Thoracic aorta (tissue), 2 donors: ENCODE measurements at places on chromosomes 5 and 9. TPM values are rescaled to one million over a fixed set of nuclear protein-coding genes. Genes with fewer than 3 reads are reported as not detected.

The CCL27 gene
- not detected for total RNA-seq

DNA sequence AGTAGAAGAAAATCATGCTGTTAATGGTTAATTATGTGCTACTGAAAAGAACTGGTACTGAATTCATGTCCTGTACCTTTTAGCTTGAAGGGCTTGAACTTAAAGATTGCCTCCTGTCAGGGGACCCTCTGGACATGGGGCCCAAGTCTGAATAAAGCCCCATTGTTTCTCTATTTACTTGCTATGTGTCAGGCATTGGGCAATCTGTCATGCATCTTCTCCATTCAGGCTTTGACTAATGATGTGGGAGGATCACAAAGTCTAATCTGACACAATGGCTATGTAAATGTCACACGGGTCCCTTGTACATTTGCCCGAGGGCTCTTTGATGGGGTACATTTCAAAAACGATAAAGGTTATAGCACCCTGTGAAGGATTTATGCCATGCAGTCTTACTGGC lies 64.0 kb upstream of the TUSC1 start:
- H3K4me1 ChIP-seq: no peaks in the 10 kb centered on the region
- H3K4me3 ChIP-seq: no peak overlapping the region
- H3K27me3 ChIP-seq: no peaks in the 10 kb centered on the region
- no peak for DNase-seq
- no peaks in the 10 kb centered on the region for H3K36me3 ChIP-seq

The CEP78 gene
- total RNA-seq: 10.4 TPM

DNA sequence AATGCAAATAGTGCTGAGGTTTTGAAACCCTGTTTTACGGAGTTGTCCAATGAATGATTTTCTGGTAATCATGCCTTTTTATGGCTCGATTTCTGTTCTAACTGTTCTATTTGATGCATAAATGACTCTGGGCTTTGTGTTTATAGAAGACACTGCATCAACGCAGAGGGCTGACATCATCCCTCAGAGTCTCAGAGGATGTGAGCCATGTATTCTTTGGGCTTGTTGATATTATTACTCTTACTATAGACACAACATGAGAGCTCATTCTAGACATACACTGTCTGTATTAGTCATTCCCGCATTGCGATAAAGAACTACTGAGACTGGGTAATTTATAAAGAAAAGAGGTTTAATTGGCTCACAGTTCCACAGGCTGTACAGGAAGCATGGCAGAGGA lies 31.6 kb downstream of the CDH6 start:
- H3K4me3 ChIP-seq: no peak overlapping the region
- H3K27ac ChIP-seq: no peak overlapping the region
- no peaks in the 10 kb centered on the region for H3K4me1 ChIP-seq
- DNase-seq: no peak
- no peaks in the 10 kb centered on the region for H3K27me3 ChIP-seq

The MPDZ gene
- total RNA-seq: 61.2 TPM

DNA sequence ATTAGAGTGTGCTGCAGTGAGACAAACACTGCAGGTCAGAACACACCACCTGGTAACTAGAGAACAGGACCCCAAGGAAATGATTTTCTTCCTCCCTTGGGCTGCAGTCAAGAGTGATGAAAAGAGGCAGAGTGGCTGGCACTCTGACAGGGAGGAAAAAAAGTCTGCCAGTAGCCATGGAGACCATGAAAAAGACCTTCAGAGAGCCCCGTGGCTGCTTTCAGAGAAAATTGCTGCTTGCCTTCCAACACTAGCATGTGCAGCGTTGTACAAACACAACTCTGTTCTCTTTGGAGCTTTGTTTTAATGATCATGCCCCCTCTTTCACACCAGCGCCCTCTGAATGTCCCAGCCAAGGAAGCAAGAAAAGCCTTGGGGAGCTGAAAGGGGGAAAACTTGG lies 68.8 kb downstream of the ANKRD55 start:
- H3K36me3 ChIP-seq: no peaks in the 10 kb centered on the region
- H3K4me1 ChIP-seq: peaks cover 3% of the 10 kb centered on the region
- no peak for DNase-seq
- H3K4me3 ChIP-seq: no peak overlapping the region

GRCh38 chr9:73596321-73596720 lies 444.7 kb downstream of the ANXA1 start:
- DNase-seq: no peak
- H3K36me3 ChIP-seq: no peaks in the 10 kb centered on the region
- H3K27ac ChIP-seq: no peak overlapping the region
- no peaks in the 10 kb centered on the region for H3K27me3 ChIP-seq

The IRX2 gene
- total RNA-seq: 0.28 TPM

GRCh38 chr5:179301376-179301775 lies 43.9 kb downstream of the ADAMTS2 start:
- H3K4me3 ChIP-seq: no peak overlapping the region
- H3K27me3 ChIP-seq: no peaks in the 10 kb centered on the region
- no peak overlapping the region for H3K27ac ChIP-seq
- DNase-seq: no peak

DNA sequence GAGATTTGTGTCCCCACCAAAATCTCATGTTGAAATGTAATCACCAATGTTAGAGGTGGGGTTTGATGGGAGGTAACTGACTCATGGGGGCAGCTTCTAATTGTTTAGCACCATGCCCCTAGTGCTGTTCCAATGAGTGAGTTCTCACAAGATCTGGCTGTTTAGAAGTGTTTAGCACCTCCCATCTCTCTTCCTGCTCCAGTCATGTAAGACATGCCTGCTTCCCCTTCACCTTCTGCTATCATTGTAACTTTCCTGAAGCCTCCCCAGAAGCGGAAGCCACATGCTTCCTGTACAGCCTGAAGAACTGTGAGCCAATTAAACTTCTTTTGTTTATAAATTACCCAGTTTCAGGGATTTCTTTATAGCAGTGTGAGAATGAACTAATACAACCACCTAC lies 170.5 kb downstream of the NDUFS4 start:
- no peak overlapping the region for H3K4me3 ChIP-seq
- no peaks in the 10 kb centered on the region for H3K36me3 ChIP-seq
- H3K27ac ChIP-seq: no peak overlapping the region
- no peak for DNase-seq

DNA sequence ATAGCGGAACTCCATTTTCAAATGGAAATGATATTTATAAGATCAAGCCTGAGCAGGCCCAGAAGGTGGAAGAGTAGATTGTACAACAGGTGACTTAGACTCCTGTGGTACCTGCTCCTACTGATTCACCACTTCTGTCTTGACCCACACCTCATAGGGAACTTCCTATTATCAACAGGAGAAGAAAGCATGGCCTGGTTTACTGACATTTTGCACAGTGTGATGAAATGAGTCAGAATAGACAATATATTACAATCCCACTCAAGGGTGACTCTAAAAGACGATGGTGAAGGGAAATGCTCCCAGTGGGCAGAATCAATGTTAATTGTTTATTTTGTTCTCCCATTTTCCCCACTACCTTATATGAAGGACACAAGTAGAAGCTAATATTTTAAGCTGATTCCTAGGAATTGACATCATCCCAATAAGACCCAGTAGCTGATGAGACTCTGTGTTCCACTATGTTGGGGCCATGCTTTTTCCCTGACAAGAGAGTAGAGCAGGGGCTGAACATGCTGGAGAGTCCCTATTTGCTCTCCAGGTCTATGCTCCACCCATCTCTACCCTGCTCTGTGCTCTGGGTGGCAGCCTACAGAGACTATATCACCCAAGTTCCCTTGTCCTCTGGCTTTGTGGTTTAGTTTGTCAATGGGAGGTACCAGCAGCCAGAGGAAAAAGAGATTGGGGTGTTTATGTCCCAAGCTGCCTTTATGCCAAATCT lies 163.4 kb upstream of the FSTL4 start:
- H3K4me3 ChIP-seq: no peak overlapping the region
- no peak overlapping the region for H3K27ac ChIP-seq
- H3K27me3 ChIP-seq: no peaks in the 10 kb centered on the region
- H3K4me1 ChIP-seq: no peaks in the 10 kb centered on the region

- no peaks in the 10 kb centered on the region for H3K27me3 ChIP-seq
- DNase-seq: no peak
- H3K27ac ChIP-seq: no peak overlapping the region
- no peaks in the 10 kb centered on the region for H3K36me3 ChIP-seq
- no peaks in the 10 kb centered on the region for H3K4me1 ChIP-seq
- no peak overlapping the region for H3K4me3 ChIP-seq
Observed at GRCh38 chr9:121398374-121398773, 28.3 kb upstream of the STOM start.

The C9orf40 gene
- 4.5 TPM for total RNA-seq

GRCh38 chr5:53779541-53779981 lies 219.1 kb downstream of the NDUFS4 start:
- no peaks in the 10 kb centered on the region for H3K27me3 ChIP-seq
- H3K27ac ChIP-seq: no peak overlapping the region
- no peaks in the 10 kb centered on the region for H3K36me3 ChIP-seq
- DNase-seq: no peak
- H3K4me3 ChIP-seq: no peak overlapping the region
- no peaks in the 10 kb centered on the region for H3K4me1 ChIP-seq

The ZNF474 gene
- total RNA-seq: 0.92 TPM

DNA sequence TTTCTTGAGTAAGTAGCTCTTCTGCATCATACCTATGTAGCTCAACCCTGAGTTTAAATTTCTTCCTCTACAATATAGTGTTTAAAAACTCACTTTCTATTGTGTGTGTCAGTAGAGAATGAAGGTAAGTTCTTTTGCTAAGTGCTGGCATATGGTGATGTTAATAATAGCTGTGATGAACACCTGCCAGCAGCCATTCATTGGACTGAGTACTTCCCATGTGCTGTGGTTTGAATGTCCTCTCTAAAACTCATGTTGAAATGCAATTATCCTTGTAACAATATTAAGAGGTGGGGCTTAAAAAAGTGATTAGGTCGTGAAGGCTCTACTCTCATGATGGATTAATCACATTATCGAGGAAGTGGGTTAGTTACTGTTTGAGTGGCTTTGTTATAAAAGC lies 645.2 kb upstream of the RGMB start:
- no peaks in the 10 kb centered on the region for H3K36me3 ChIP-seq
- no peaks in the 10 kb centered on the region for H3K4me1 ChIP-seq
- H3K27me3 ChIP-seq: no peaks in the 10 kb centered on the region
- no peak overlapping the region for H3K27ac ChIP-seq

- no peak overlapping the region for H3K27ac ChIP-seq
- H3K27me3 ChIP-seq: no peaks in the 10 kb centered on the region
- no peaks in the 10 kb centered on the region for H3K4me1 ChIP-seq
- H3K4me3 ChIP-seq: no peak overlapping the region
- DNase-seq: no peak
- no peaks in the 10 kb centered on the region for H3K36me3 ChIP-seq
Observed at GRCh38 chr5:158165647-158166046, 306.7 kb upstream of the CLINT1 start.

The FIBCD1 gene
- total RNA-seq: not detected

The PTGR1 gene
- 34.4 TPM for total RNA-seq

GRCh38 chr5:112772124-112772523 lies 34.4 kb downstream of the APC start:
- H3K36me3 ChIP-seq: peaks cover 4% of the 10 kb centered on the region
- H3K27ac ChIP-seq: no peak overlapping the region
- H3K4me3 ChIP-seq: no peak overlapping the region
- peaks cover 3% of the 10 kb centered on the region for H3K4me1 ChIP-seq
